Activated T-helper 1 cell treated with anti-CD3 and anti-CD28 coated beads, Interleukin-2, amount 50 U/mL, for 16 hours (primary cell): ENCODE measurements at places on chromosomes 5 and 9.

- no peak for DNase-seq
These were observed 847.7 kb downstream of the CDH18 start for GRCh38 chr5:19140276-19140675.

GRCh38 chr5:136089791-136090190 lies 42.9 kb upstream of the SMAD5 start:
- DNase-seq = no peak

- DNase-seq = no peak
These were observed 617.1 kb downstream of the PRELID2 start for GRCh38 chr5:145218019-145218418.

GRCh38 chr9:91162311-91162710 lies 199.4 kb downstream of the AUH start:
- no peak for DNase-seq

- no peak for DNase-seq
These were observed 14.1 kb downstream of the FEM1C start for GRCh38 chr5:115530426-115530825.

GRCh38 chr9:73039271-73040263 lies 86.7 kb upstream of the ALDH1A1 start:
- DNase-seq = no peak

DNA sequence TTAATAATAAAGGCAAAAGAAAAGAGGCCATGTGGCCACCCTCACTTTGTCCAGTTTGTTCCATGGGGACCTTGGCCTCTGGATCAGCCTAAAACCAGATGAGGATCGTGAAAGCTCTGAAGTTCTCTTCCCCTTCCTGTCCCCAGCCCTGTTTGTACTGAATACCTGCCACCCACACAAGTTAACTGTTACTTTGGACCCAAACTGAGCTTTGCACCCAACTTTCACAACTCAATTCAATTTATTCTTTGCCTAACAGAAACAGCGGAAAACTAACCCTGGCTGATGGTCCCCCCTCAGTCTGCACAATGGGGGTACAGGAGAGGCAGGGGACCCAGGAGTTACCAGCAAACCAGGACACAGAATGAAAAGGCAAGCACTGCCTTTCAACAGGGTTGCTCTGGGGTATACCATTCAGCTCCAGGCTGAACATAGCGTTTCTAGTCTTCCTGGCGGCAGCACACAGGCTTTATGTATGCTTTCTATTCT lies 28.2 kb downstream of the ABCA1 start:
- no peak for DNase-seq

- no peak for DNase-seq
These were observed 143.2 kb upstream of the ANKH start for GRCh38 chr5:15014809-15015208.
